ENCODE measurements at places on chromosomes 4 and X.

DNA sequence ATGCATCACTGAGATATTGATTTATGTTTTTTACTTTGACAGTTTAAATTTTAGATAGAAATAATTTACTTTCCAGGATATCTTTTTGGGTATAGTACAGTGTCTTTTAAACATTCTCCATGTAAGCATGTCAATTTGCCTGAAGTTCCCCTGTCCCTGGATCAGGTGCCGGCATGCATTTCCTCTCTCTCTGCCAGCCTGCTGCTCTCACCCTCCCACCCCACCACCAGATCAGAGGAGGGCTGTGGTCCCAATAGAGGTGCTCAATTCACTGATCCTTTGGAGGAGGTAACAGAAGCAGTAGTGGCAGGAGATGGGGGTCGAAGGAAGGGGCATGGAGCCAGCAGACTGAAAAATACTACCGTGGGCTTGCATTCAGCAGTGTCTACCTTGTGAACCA, 28.3 kb upstream of the DSPP start:
- no peak for DNase-seq

- no peak for DNase-seq
These were observed 2.7 kb upstream of the ATP10D start for GRCh38 chr4:47482326-47482725.

DNA sequence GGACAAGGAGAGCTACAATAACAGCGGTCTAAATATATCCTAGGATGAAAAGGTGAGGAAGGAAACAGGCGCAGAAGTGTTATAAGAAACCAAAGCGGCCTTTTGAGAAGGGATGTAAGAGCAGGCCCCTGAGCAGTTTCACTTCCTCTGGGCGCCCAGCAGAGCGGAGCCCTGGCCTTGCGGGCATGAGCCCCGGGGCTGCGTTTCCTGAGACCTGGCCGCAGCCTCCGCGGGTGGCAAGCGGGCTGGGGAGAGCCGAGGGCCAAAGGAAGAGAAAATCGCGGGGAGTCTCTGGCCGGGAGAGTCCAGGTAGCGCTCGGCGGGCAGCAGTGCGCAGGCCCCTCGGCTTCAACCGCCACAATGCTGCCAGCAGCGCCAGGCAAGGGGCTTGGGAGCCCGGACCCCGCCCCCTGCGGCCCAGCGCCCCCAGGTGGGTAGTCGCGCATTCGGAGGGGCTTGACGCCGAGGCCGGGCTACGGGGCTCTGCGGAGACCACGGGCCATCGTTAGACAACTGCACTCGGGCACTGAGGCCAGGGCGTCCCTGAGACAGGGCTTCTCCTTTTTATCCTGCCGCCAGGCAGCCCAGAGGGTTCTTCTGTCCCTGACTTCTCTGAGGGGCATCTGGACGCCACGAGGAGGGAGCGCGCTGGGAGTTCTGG, at the start of gene BANK1:
BANK1 (plus strand) TSS at position 210 of the 661 bp plus-strand sequence; CDS start at position 361, 151 bp downstream.
- no peak for DNase-seq

GRCh38 chr4:7431696-7432530, 2.8 kb downstream of the PSAPL1 start:
- no peak for DNase-seq

DNA sequence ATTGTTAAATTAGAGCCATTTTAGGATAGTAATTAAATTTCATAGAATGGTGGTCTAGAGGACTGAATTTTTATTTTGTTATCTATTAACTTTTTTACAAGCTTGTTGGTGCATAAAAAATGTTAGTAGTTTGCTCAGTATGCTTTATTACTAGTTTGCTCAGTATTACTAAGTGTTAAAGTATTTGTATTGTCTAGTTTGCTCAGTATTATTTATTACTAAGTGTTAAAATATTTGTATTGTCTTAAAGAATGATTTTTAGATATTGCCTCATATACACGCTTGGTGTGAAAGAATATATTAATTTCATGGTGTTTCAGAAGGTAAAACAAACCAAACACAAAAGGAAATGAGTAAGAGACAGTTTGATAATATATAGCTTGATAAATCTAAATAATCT, 268.4 kb upstream of the MAGEB18 start:
- DNase-seq, result no peak

DNA sequence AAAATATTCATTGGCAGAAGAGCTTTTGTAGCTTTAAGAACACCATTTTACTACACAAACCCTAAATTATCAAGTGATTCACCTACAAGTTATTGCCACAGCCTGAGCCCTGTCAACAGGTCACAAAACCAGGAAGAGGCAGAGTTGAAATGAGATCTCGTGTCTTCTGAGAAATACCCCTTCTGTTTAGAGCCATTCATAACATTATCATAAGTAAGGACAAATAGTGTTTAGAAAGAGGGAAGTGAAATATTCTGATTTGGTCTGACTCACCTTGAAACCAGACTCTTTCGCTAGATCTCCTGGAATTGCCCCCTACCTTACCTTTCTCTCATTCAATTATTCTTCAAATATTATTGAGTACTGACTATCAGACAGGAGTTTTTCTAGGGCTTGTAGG, 5.9 kb downstream of the ETDB start:
- DNase-seq, result no peak

GRCh38 chr4:76714226-76714625, 183.7 kb downstream of the SOWAHB start:
- DNase-seq, result no peak

DNA sequence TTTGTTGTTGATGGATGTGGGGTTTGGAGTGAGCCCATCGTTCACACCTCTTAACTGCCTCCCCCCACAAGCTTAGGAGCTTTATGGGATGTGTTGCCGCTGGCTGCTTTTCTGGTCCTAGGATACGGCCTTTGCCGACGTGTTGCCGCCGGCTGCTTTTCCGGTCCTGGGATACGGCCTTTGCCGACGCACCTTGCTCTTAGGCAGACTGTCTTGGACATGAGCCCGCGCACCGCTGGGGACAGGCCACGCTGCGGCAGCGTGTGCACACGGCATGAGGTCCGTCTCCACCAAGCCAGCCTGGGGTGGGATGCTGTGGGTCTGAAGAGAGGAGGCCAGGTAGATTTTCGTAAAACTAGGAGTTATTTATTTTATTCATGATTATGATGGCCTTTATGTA, 14.2 kb downstream of the RGS12 start:
- DNase-seq, result no peak

DNA sequence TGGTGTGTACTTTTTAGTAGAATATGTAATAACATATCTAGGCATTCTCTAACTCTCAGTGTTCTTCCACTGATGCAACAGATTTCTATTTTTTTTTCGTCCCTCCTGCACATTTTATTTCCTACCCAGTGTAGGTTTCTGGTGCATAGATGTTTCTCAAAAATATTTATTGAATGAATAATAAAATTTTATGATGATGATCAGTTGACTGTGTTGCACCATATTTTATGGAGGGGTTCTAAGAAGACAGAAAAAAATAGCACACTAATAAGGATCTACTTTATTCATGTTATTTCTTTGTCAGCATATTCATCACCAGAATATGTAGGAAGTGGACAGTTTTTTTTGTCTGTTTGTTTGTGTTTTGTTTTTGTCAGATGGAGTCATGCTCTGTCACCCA, 2529.3 kb downstream of the ARAP2 start:
- no peak for DNase-seq

- DNase-seq, result no peak
These were observed 39.3 kb upstream of the WNK3 start for GRCh38 chrX:54397113-54397512.

DNA sequence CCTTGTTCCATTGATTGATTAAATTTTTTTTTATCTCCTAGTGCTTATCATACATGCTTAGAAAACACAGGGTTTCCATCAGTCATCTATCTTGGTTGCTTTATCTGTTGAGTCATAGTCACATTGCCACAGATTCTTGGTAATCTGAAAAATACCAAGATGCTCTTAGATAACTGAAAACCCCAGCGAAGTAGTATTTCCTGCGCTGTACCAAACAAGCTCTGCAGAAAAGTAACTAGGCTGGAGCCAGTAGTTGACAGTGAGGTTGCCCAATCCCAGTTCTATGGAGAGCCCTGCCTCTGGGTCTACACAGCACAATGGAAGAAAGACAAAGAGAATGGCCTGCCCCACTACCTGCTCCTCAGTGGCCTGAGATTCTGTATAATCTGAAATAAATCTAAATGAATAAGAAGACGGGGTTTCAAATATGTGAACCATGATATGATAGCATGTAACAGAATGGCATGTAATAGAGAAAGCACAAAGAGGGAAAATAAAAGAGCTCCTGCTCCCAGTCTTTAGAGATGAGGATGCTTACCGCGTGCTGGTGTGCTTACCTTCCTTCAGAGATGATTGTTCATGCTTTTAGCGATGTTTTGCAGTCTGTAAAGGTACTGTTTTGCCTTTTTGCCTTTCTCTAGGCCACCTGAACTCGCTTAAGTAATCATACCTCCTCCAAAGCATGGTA, 55.3 kb upstream of the RAPGEF2 start:
- DNase-seq, result no peak

DNA sequence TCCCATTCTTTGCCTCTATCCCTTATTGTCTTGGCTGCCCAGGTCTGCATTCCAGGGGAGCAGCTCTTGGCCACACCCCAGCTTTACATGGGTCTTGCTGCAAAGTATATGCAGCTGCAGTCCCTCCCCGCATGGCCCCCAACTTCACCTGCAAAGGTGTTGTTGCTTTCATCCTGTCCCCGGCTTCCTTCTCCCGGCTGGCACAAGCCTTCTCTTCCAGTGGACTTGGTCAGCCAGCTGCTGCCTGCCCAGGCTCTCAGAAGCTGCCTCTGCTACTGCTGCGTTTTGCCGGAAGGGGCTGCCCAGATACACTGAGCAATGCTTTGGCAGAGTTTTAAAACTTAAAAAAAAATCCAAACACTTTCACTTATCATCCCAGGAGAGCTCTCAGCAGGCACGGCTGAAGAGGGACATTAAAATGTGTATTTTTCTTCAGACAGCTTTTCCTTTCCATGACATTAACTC, 121.2 kb upstream of the PDLIM3 start:
- DNase-seq, result no peak

- no peak for DNase-seq
These were observed 821 bp downstream of the CXCL8 start for GRCh38 chr4:73741031-73741749.

DNA sequence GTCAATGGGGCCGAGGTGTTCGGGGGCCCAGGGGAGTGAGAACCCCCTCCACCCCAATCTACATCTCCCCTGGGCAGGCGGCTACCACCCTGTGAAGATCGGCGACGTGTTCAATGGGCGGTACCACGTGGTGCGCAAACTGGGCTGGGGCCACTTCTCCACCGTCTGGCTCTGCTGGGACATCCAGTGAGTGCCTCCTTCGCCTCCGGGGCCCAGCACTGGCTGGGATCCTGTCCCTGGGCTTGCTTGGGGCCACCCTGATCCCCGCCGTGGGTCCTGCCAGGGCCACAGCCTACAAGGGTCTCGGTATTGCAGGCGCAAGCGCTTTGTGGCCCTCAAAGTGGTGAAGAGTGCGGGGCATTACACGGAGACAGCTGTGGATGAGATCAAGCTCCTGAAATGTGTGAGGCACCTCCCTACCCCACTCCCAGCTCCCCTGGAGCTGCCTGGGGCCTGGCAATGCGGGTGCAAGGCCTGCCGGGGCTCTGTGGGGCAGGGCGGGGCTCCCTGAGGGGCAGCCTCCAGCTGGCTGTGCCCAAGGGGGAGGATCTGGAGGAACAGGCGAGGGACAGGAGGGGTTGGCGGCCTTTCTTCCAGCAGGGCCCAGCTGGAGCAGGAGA, 697 bp downstream of the SRPK3 start:
- DNase-seq, result no peak

- DNase-seq, result no peak
These were observed 5.4 kb upstream of the ACE2 start for GRCh38 chrX:15606136-15606535.

GRCh38 chr4:17187003-17187402, 288.6 kb upstream of the LDB2 start:
- no peak for DNase-seq

GRCh38 chr4:39530682-39531081, 3.4 kb upstream of the UGDH start:
- no peak for DNase-seq

GRCh38 chrX:57177070-57177469, 39.9 kb upstream of the SPIN2A start:
- no peak for DNase-seq

DNA sequence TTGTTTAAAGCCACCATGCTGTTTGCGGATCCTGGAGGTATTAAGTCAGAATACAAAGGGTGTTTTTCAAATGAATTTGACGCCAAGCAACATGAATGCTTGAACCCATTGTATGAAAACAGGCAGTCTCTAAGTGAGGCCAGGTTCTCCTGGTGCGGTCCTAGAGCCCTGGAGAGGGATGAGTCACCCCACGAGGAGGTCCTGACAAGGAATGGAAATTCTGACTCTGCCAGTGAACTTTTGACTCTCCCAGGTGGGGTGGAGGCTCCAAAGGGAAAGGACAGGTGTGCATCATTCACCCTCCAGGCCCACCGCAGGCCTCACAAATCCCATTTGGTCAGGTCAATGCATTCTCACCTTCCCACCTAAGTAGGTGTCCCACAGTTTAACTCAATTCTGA, 1.5 kb downstream of the TRIM2 start:
- DNase-seq, result no peak

DNA sequence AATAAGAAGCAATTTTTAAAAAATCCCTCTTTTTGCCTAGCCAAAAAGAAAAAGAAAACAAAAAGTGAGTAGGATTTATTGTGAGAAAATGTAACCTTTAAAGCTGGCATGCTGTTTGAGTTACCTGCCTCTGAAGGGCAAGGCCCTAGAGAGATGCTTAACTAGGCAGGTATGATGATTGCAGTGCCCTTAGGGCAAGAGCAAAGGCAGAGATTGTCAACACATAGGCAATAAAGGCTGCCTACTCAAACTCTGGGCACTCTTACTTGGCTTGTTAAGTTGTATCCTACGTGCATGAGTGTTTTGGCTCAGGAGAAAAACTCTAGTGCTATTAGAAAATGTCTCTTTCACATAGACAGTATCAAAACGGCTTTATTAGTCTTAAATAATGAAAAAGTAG, 306.0 kb downstream of the RPA4 start:
- DNase-seq, result no peak

DNA sequence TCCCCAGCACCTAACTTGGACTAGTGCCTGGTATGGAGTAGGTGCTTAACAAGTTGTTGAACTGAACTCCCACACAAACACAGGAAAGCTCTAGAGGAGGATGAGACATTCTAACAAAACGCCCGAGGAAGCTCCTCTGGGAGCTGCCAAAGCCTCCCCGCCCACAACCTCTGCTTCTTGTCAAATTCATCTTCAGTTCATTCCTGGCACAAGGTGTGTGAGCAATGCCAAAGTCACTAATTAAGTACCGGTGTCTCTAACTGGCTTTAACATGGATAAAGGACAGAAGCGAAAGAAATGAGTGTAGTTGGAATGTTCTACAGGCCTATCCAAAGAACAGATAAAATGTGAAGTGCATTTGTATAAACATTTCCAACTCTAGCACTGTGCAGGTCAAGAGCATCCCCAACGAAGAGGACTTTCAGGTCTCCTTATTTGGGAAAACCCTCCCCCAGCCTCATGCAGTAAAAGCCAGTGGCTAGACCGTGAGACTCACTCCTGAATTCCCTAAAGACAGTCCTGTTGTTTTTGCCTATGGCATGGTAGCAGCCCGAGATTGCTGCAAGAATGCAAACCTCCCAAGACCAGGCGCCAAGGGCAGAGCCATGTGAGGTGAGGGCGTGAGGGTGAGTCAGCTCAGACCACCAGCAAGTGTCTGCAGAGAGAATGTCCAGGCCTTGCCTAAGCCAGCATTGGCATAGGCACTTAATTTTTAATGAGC, 72.2 kb upstream of the KLF3 start:
- no peak for DNase-seq

Measured in cerebellar nuclear complex (tissue), 1 donor.